ENCODE measurements at places on chromosomes 6 and 20.
A peak's percentile ranks its signal among the peaks of the same experiment; 100 is the strongest.

DNA sequence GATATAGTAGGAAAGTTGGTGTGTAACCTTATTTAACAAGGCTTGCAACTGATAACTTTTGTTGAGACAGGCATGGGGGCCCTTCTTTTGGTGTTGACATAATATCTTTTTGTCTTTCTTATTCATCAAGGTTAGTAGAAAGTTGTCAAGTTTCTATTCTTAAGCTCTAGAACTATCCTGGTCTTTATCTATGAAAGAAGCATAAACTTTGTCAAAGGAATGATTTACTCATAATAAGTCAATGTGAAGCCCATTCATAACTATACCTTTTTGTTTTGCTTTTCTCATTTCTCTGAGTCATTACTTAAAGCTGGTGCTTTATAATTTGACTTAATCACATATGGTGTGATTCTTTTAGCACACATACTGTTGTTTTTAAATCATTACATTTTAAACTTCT lies 312.4 kb downstream of the UTRN start:
- DNase-seq, result no peak

- DNase-seq, result no peak
These were observed 3.0 kb upstream of the ZNF335 start for GRCh38 chr20:45974896-45975565.

DNA sequence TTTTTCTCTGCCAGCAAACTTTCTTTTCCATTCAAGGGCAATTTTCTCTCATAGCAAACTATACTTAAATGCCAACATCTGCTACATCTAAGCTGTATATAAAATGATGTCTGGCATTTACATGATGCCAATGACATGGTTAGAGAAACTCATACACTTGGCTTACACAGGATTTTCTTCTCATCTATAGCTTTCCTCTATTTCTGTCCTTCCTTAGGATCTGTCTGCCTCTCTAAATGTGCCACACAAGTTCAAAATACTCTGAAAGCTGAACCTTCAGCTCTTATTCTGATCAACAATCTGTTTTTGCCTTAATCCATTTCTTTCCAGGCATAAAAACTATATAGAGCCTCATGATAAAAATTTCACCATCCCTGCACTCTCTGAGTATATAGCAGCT lies 290.9 kb upstream of the RNF217 start:
- no peak for DNase-seq

GRCh38 chr6:19312241-19312978 lies 524.8 kb upstream of the ID4 start:
- DNase-seq, result no peak

GRCh38 chr6:123898665-123899064 lies 95.0 kb downstream of the NKAIN2 start:
- no peak for DNase-seq

- no peak for DNase-seq
These were observed 3.3 kb downstream of the PDE7B start for GRCh38 chr6:135854799-135855198.

DNA sequence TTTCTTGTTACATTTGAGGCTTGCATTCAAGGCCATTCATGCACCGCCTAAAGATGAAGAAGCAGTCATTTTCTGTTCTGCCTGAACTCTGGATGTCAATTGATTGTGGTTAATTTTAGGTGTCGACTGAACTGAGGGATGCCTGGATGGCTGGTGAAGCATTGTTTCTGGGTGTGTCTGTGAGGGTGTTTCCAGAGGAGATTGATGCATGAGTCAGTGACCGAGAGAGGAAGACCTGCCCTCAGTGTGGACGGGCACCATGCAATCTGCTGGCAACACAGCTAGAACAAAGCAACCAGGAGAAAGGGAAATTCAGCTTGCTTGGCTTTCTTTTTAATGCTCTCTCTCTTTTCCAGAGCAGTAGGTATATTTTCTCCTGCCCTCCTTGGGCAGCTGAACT lies 164.1 kb upstream of the ECI2 start:
- DNase-seq, result peak; percentile 27

DNA sequence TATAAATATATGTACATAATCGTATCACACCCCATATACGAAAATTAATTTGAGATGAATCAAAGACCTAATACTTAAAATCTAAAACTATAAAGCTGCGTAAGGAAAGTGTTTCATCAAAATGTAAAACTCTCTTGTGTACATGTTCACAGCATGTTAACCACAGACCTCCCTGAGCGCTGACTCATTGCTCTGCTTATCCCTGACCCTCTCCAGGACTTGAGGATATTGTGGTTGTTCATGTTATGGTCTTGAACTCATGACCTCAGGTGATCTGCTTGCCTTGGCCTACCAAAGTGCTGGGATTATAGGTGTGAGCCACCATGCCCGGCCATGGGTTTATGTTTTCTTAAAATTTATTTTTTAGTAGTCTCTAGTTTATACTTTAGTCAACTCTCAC lies 14.2 kb downstream of the FAM83B start:
- peak; percentile 83 for DNase-seq

GRCh38 chr20:48025661-48026060 lies 240.4 kb upstream of the SULF2 start:
- DNase-seq, result peak; percentile 11

GRCh38 chr6:128437685-128438084 lies 82.7 kb downstream of the PTPRK start:
- DNase-seq, result no peak

DNA sequence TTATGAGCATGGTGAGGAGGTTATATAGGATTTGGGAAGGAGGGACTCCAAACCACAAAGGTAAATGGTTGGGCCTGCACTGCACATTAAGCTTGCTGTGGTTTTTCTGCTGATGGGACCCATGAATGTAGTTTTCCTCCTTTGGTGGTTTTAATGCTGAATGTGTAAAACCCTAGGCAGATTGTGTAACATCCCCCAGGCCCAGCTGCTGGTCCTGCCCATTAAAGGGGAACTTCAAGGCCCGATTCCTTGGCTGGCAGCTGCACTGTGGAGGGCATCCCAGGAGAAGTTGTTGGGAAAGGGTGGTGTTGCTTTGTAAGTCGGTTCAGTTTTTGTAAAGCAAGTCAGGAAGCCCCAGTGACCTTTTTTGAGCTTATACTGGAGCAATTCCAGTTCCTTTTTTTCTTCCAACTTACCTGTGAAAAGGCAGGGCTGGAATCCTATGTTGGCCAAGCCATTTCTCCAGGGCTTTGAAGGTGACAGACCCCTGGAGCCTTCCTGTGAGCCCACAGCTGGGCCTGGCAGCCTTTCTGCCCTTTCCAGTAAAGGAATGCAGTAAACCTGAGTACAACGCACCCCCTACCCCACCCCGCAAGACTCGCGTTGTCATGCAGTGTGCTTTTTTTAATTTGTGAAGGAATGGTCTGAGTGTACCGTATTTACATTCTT lies 43.1 kb upstream of the NAA20 start:
- DNase-seq, result peak; percentile 50

GRCh38 chr6:75874224-75874623 lies 125.2 kb downstream of the MYO6 start:
- DNase-seq, result no peak

- no peak for DNase-seq
These were observed at the start of gene OCSTAMP for GRCh38 chr20:46550461-46550860. OCSTAMP (minus strand) TSS chr20:46550654; CDS start chr20:46550560, 94 bp downstream.

- no peak for DNase-seq
These were observed 18.2 kb downstream of the GNAS-AS1 start for GRCh38 chr20:58832457-58832856.

- peak; percentile 60 for DNase-seq
These were observed 224.2 kb downstream of the NFATC2 start for GRCh38 chr20:51318058-51318949.

- no peak for DNase-seq
These were observed 104.4 kb upstream of the KHDRBS2 start for GRCh38 chr6:62390401-62390800.

GRCh38 chr6:132003516-132004178 lies 52.5 kb upstream of the CCN2 start:
- no peak for DNase-seq

- no peak for DNase-seq
These were observed 211.5 kb downstream of the TMEM200A start for GRCh38 chr6:130577178-130577919.

GRCh38 chr20:7085467-7085866 lies 318.0 kb downstream of the BMP2 start:
- DNase-seq, result no peak

DNA sequence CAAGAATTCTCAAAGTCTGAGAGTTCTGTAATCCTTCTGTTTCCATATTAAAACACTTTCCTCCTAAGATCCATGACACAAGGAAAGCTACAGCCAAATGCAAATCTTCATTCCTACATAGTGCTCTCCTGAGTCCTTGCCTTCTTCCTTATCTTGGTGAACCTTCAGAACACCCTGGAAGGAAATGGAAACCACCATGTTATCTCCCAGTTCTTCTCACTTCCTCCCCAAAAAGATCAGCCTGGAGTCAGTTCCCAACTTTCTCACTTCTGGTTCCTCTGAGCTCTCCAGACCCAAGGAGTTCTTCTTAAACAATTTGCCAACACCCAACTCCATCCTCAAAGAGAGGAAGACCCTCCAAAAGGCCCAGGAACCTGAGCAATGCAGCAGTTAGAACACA lies 193.3 kb upstream of the CCN2 start:
- DNase-seq, result no peak

DNA sequence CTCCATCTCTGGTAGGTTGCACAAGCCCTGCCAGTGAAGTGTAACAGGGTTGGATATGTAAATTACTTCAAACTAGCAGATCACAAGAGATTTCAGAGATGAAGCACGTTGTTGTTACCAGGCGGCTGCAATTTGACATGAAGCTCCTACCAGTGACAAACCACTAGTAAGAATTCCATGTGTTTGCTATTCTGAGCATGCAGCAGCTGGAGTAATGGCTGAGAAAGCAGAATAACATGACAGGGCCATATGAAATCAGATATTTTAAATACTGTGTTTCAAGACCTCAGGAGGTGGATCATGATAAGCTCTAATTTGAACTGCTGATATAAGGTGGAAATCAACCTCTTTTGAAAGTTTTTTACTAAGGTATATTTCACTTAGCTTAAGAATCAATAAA lies 11.4 kb downstream of the RIN2 start:
- DNase-seq, result no peak

DNA sequence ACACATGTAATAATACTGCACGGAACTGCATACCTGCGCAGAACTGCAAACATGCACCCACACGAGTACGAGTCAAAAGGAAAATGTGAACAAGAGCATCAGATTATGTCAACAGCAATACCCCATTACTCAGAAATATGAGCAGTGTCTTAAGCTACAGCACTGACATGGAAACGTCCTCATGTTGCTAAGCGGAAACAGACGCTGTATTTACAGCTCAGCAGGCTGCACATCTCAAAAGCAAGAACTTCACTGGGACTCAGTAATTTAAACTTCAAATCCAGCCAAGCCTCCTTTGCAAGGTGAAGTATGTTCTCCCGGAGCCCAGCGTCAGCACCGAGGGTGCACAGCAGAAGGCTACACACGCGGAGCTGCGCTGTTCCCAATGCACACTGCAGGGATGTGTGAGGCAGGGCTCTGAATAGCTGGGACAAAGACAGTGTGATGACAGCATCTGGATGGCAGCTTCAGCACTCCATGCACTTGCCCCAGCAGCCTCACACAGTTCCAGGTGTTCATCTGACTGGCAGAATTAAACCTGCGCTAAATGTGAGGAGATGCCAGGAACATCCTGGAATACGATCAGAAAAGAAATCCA lies 202.8 kb downstream of the WDR27 start:
- no peak for DNase-seq

DNA sequence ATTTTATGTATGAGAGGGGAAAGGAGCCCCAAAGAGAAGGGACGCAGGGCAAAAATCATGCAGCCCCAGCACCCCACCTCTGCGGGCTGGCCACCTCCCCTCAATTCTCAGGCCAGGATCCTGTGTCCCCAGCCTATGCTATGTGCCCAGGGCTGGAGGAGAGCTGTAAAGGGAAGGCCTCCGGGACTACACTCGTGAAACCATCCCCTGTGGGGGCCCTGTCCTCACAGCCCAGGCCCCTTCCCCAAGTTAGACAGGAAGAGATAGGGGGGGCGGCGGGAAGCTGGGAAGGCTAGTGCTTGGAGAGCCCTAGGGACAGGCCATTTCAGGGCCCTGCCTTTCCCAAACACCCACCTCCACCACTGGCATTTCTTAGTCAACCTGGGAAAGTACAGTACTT lies 1.4 kb upstream of the COL11A2 start:
- no peak for DNase-seq

GRCh38 chr6:1296542-1296941 lies 15.4 kb upstream of the FOXQ1 start:
- peak; percentile 74 for DNase-seq

- DNase-seq, result no peak
These were observed 79.5 kb downstream of the SESN1 start for GRCh38 chr6:109015176-109015575.

DNA sequence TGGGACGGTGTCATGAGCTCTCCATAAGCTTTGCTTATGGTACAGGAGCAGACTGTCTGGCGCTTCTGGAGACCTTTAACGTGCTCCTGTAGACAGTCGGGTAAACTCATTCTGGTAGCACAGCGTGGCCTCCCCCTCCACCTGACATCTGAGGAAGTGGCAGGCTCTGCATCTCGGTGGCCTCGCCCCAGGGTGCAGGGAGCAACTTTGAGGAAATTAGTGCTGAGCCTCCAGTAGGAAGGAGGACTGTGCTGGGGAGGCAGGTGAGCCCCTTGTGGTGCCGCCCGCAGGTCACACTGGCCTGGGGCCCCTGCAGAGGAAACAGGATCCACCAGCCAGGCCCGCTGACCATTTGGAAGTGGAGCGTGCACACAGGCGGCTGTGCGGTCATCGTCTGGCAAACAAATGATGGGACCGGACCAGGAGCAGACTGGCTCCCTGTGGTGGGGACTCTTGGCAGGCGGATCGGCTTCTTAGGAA lies 57.9 kb downstream of the SYNJ2 start:
- DNase-seq, result peak; percentile 46
